ENCODE measurements at places on chromosomes 7 and 10.

GRCh38 chr7:434891-435629 lies 84.6 kb downstream of the PDGFA start:
- DNase-seq = no peak

DNA sequence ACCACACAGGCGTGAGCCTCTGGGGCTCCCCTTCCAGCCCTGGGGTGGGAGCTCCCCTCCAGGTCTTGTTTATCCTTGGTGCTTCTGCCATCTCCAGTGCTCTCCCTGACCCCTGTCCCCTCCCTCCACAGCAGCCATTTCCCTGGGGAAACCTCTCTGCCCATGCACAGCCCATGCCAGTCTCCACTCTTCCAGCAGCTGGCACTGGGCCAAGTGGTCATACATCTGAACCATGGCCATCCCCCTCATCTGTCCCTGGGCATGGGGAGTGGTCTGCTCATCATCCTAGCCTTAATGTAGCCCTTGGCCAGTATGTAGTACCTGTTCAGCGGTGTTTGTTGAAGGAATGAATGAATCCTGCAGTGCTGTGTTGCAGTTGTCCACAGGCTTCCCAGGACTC lies 172.4 kb upstream of the ZNF32 start:
- no peak for DNase-seq

DNA sequence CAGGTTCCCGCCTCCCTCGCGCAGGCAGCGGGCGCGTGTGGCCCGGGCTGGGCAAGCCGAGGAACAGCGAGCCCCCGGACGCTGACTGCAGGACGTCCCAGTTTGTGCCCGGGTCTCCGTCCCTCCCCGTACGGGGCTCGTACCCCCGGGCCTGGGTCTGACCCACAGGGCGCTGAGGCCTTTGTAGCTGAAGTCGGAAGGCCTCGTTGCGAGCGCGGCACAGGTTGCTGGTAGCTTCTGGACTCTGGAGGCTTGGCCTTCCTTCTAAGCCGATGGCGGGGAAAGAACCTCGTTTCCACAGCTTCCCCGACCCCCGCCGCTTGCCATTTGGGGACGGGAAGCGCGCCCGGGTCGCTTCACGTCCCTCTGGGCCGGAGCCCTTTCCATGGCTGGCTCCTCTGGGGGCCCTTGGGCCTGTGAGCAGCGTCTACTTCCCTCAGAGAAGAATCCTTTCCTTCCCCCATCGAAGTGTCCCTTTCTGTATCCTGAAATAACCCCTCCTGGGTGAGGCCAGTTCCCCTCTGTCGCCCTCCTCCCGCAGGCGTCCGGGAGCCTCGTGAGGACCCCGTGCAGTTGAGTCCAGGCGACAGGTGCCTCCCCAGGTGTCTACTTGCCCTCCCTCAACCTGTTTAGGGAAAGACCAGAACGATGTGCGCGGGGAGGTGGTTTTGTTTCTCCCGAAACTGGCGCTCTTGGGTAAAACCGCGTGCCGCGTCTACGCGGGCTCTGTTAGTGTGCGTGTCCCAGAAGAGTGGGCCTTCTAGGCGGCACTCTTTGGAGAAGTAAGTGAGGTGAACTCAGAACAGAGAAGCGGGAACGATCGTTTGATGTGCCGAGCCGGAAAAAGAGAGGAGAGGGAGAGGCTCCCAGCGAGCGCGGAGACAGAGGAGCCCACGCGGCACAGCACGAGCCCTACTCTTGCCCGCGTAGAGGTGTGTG lies 9.3 kb downstream of the EVX1 start:
- DNase-seq = no peak

GRCh38 chr7:159140170-159140910 lies 4.3 kb downstream of the VIPR2 start:
- no peak for DNase-seq

DNA sequence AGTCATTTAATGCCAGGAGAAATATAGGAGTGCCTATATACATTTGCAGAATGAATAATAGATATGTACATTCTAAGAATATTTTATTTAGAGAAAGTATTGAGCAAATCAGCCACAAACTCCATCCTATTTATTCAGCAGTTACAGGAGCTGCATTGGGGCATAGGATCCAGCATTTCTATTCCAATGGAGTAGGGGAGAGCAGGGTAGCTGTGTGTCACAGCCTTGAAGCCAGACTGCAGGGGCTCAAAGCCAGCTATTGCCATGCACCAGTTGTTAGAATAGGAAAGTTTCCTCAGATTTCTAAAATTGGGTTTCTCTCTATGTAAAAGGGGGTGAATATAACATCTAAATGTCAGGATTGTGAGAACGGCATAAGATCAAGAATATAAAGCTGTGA lies 116.8 kb upstream of the MYO3A start:
- no peak for DNase-seq

- DNase-seq = no peak
These were observed 69.8 kb upstream of the AGR3 start for GRCh38 chr7:16951483-16952080.

Data from C1 segment of cervical spinal cord (tissue), 14 donors.